GM23248 (cell line): ENCODE measurements at places on chromosomes 12 and 14.

DNA sequence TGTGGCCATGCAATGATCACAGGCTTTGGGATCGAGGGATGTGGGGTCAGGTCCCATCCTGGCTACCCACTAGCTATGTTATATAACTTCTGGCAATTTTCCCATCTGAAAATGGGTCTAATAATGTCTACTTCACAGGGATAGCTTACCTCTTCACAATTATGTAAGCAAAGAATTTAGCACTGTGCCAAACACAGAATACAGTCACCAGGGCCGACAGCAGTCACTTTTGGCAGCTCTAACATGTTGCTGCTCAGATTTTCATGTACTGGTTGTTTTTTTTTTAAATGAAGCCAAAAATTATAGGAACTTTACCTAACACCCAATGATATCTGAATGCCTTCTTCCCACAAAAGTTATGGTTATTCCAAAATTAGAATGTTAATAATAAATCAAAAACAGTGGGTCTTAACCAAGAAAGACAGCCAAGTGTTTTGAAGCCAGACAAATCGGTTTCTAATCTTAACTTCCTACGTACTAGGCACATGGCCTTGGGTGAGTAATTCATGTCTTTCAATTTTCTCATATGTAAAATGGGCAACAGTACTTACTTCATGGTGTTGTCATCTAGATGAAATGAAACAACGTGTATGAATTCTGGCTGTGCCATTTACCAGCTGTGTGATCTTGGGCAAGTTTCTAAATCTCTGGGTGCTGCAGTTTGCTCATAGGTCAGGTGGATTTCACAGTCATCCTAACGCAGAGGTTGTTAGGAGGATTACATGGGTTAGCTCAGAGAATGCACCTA lies 13.0 kb upstream of the PCED1B start:
- DNase-seq = peak; percentile 62

DNA sequence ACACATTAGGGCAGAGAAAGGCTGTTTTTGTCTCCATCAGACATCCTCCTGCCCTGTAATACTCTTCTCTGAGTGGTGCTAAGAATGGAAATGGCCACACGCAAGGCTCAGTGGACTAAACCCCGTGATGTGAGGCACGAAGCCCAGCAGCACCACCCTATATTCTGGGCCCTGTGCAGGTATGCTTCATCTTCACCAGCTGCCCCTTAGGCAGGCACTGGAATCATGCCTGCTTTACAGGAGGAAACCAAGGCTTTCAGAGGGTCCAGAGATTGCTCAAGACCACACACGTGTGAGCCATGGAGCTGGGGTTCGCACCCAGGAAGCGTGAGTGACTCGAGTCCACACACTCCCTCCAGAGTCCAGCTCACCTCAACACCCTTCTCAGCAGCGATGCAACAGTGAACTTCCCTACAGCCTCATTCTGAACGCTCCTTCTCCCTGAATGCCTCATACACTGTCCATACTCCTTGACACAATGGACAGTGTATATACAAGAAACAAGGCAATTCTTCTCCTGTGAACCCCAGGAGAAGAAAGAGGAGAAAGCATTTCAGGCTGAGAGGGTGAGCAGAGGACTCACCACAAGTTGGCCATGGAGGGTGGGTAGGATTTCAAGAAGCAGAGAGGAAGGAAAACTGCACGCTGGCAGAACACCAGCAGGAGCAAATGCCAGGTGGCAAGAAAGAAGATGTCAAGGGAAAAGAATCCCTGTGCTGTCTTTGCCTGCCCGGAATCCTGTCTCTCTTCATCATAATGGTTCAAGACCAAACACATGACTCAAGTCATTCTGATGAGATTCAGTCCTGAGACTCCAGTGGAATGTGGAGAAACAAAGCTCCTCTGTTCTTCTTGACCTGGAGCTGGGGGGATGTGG lies 39.1 kb downstream of the NT5DC3 start:
- DNase-seq = peak; percentile 64

DNA sequence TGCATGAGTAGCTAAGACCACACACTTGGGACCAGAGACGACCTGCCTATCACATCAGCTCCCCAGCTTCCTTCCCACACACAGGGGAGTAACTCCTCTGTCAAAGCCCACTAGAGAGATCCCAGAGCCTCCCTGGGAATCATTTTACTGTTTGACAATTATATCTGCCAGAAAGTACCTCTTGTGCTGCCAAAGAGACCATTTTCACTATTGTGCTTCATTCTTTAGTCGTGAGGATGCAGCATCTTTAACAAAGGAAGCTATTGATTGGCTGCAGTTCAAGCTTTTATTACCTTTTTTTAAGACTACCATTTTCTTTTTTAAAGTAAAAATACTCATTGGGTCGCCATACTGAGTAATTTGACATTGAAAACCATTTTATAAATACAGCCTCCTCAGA lies 194.5 kb upstream of the RGS6 start:
- DNase-seq = no peak

DNA sequence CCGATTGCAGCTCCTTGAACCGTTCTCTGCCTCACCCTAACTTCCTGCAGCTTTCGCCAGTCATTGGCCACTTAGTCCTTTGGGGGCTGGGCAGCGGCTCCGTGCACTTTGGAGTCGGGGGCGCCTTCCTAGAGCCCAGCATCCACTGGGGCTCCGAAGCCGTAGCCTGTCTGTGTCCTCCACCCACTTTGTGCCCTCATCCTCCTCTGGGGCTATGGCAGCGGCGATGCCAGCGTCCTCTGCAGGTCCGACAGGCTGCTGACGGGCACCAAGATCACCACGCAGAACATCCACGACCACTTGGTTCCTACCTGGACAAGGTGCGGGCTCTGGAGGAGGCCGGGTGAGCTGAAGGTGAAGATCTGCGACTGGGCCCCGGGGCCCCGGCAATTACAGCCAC lies 11.8 kb upstream of the A2M start:
- no peak for DNase-seq

GRCh38 chr12:93363841-93364297 lies 13.9 kb upstream of the NUDT4 start:
- no peak for DNase-seq

GRCh38 chr12:42767998-42768397 lies 178.5 kb upstream of the PRICKLE1 start:
- no peak for DNase-seq

DNA sequence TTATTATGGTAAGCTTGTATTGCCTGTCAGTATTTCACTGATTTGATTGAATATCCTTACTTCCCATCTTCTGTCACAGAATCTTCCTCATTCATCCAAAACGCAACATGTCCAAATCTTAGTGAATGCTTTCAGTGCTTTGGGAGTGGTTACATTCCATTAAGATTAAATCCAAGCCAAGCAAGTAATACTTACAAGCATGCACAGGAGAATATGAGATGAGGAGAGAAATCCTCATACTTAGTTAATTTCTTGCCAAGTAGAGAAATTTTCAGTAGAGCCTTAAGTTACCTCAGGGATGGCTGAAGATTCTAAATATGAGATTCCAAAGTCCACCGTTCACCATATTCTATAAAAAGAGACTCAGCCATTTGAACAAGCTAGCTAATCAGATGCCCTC lies 316.0 kb downstream of the RAD51B start:
- peak; percentile 73 for DNase-seq

DNA sequence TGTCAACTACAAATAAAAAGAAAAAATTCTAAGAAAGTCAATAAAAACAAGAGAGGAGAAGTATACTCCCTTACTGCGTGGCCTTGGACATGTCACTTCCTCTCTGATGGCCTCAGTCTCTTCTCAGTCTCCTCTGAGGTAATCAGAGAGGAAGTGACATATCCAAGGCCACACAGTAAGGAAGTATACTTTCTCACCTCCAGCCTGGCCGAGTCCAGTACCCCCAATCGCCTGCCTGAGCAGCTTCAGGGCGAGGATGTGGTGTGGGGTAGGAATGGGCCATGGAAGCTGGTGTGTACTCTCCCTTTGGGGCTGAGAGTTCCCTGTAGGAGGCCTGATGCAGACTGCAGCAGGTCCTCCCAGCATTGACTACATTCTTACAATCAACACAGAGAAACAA lies 15.8 kb downstream of the VDR start:
- peak; percentile 11 for DNase-seq

DNA sequence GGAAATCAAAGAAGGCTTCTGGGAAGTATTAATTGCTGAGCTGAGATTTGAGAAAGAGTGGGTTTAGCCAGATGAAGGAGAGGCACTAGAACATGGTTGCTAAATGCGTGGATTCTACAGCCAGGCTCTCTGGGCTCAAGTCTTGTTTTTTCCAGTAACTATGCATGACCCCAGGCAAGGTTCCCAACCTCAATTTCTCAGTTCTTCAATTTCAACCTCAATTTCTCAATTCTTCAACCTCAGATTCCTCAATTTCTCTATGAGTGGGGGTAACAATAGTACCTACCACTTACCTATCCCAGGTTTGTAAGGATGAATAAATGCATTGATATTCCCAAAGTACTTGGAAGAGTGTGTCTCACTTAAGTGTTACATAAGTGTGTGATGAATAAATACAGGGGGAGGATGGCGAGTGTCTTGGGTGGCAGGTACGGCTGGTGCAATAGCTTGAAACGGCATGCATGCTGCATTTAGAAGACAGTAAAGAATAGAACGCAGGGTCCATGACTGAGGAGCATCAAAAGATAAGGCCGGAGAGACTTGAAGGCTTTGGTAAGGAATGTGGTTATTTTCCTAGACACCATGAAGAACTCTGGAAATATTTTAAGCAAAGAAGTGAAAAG lies 149.1 kb upstream of the ATP2B1 start:
- DNase-seq = no peak

DNA sequence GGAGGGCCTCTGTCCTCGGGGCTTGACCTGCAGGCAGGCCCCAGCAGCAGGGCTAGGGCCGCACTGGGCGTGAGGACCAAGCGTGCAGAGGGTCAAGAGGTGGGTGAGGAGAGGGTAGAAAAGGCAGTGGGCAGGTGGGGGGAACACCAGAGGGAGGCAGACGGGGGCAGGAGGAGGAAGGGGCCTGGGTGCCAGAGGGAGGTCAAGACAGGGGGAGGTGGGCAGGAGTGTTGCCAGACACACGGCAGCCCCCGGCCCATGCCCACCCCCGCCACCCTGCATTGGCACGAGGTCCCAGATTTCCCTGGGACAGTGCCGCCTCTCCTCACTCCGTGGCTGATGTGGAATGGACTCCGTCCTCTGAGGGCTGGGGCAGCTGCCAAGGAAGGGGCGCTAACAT lies 8.2 kb downstream of the TMEM121 start:
- DNase-seq = no peak

GRCh38 chr14:82070040-82070439 lies 536.4 kb upstream of the SEL1L start:
- no peak for DNase-seq

GRCh38 chr14:103492156-103492925 lies 30.3 kb downstream of the CKB start:
- no peak for DNase-seq

- peak; percentile 32 for DNase-seq
Measured at GRCh38 chr14:71206123-71206522, 298.9 kb downstream of the PCNX1 start.

- no peak for DNase-seq
Measured at GRCh38 chr12:80170915-80171314, 71.6 kb downstream of the OTOGL start.

DNA sequence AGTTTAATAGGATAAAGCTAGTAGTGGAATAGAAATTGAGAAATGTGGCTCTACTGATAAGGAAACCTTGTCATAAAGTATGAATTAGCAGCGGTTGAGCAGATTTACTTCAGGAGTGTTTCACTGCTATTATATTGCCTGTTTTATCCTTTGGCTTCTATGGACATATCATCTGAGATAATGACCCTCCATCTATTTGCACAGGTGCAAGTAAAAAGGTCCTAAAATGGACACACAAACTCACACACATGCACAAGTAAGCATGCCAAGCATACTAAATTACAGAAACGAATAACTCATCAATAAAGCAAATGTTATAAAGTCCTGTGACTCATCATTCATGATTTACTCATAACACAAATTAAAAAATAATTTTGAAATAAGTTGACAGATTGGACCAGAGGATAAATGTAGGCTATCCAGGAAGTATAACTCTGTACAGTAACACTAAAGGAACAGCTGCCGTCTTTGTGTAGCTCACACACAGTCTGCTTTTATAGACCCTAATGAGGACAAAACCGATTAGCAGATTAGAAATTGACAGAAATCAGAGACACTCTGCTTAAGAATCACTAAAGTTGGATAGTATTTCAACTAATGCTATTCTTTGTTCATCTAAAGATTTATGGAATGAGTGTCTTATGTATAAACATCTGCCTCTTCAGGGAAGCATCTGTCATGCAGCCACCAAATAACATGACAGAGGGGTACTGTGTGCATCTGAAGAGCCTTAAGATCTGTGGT lies 73.9 kb downstream of the SYT1 start:
- DNase-seq = no peak

GRCh38 chr12:94980577-94980976 lies 22.9 kb downstream of the NDUFA12 start:
- peak; percentile 39 for DNase-seq

DNA sequence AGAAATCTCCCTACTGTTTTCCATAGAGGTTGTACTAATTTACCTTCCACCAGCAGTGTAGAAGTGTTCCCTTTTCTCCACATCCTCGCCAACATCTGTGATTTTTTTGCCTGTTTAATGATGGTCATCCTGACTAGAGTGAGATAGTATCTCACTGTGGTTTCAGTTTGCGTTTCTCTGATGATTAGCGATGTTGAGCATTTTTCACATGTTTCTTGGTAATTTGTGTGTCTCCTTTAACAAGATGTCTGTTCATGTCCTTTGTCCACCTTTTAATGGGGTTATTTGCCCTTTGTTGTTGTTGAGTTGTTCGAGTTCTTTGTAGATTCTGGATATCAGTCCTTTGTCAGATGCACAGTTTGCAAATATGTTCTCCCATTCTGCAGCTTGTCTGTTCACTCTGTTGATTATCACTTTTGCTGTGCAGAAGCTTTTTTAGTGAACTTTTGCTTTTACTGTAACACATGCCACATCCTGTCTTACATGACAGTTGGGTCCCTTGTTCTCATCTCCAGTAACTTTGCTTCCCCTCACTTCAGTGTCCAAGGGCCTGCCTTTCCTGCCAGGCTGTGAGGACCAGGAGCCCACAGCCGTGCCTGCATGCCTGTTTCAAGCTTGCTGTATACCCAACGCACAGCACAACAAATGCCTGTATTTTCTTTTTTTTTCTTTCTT lies 64.9 kb downstream of the SPRING1 start:
- DNase-seq = no peak

- DNase-seq = no peak
Measured at GRCh38 chr12:95147866-95148265, 69.4 kb downstream of the FGD6 start.

DNA sequence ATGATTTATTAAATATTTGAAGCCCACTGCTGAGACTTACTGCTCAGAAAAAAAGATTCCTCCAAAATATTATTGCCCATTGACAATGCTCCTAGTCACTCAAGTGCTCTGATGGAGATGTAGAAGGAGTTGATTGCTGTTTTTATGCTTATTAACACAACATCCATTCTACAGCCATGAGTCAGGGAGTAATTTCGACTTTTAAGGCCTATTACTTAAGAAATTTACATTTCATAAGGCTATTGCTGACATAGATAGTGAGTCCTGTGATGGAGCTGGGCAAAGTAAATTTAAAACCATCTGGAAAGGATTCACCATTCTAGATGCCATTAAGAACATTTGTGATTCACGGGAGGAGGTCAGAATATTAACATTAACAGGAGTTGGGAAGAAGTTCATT lies 5.2 kb downstream of the KCNJ8 start:
- DNase-seq = peak; percentile 53

GRCh38 chr14:81330619-81331122 lies 69.5 kb downstream of the STON2 start:
- DNase-seq = no peak
